ENCODE measurements at places on chromosomes 2 and 18.

DNA sequence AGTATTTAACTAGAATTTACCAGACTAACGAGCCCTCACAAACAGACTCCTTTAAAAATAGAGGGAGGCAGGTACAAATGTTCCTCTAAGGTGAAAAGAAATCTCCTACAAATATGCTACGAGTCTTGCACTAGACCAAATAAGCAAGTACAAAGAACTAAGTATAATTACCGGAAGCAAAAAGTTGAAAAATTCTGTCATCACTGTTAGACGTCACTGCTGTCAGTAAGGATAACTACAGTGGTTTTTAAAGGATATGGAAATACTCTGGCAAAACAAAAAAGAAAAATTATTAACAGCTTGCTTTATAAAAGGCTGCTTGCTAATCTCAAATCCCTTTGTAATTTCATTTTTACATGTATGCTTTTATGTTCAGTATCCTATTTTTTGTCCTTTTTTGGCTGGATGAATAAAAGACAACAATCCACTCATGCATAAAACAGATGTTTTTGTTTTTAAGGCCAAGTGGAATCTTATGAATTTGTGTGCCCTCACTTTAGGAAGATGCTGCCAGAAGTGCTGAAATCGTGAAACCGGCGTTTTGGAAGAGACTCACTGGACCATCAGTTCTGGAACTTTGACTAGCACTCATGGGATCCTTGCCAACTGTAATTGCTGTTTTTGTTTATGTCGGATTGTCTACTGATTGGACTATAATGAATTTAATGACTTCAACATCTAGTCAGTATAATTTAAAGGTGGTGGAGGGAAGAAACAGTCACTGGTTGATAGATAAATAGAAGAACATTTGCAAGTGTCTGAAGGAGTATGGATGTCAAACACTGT, 6.7 kb downstream of the ZNF521 start:
- DNase-seq, result no peak

- DNase-seq, result no peak
Observed at GRCh38 chr2:215746226-215746886, 267.0 kb downstream of the MREG start.

DNA sequence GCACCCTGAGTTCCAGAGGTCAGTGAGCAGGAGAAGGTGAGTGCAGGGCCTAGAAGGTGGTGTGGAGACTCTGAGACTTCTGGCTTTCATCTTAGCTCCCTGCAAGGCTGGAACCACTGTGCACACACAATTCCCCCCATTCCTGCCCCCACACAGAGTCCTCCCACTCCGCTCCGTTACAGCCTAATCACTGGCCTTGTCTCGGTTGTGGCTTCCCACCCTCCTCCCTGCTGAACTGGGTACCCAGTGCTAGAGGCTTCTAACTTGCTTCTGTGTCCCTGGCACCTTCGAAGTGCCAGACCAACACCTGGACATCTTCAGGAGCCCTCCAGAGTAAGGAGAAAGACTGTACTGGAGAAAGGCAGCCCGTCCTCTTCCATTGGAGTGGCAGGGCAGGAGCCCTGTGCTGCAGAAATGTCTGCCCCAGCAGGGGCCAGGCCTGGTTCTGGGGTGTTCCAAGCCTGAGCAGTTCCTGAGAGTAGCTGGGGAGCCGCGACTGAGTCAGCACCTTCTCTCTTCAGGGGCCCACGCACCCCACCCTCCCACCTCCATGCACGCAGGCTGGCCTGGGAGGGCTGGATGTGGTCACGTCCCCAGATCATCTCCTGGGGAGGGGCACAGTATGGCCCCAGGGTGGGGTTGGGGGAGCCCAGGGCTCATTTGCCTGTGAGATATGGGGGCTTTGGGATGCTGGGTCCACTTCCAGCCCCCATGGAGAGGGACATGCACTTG, 23.4 kb downstream of the CROCC2 start:
- no peak for DNase-seq

GRCh38 chr2:74620671-74621070, 27.5 kb downstream of the M1AP start:
- DNase-seq, result no peak

GRCh38 chr2:237616734-237617586, 10.4 kb upstream of the LRRFIP1 start:
- peak; percentile 78 for DNase-seq

DNA sequence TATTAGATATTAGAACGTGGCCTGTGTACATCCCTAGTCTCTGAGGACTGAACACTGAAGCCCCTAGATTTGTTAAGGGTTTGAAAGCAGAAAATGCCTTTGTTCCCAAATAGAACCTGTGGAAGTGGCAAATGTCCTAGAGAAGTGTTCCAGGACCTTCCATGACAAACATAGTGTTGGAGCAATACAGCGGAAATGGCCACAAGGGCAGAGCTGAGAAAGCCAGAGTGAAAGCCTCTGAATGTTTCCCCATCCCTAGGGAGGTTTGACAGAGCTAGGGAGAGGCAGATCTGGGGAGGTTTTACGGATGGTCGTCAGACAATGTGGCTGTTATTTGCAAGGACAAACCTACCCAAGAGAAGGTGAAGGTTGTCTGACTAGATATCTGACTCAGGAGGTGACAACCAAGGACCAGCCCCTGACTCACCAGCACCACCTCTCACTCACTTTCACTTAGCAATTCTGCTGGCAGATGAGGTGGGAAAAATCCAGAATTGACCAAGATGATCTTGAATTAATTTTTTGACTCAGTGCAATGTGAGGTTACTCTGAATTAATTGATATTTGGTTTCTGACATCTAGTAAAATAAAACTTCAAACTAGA, 24.1 kb downstream of the RBM43 start:
- DNase-seq, result no peak

GRCh38 chr18:58026395-58026794, 17.6 kb upstream of the NEDD4L start:
- no peak for DNase-seq

- DNase-seq, result no peak
Observed at GRCh38 chr2:181685150-181685688, 4.9 kb upstream of the NEUROD1 start.

- no peak for DNase-seq
Observed at GRCh38 chr2:48854681-48855080, 99.2 kb upstream of the LHCGR start.

- peak; percentile 82 for DNase-seq
Observed at GRCh38 chr2:23351388-23352141, 33.4 kb upstream of the KLHL29 start.

DNA sequence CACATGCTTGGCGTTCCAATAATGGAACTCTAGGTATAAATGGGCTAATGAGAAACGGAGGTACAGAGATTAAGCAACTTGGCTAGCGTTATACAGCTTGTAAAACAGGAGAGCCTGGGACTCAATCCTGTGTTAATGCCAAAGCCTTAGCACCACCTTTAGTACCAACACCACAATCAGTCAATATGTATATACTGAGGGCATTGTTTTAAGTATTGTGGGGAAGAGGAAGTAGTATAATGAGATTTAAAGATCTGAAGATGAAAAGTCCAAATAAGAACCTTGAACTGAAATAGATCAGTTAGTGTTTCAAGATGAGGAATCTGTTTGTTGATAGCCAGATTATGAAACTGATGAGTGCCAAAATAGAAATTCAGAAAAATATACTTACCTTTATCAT, 8.1 kb downstream of the MARS2 start:
- no peak for DNase-seq

DNA sequence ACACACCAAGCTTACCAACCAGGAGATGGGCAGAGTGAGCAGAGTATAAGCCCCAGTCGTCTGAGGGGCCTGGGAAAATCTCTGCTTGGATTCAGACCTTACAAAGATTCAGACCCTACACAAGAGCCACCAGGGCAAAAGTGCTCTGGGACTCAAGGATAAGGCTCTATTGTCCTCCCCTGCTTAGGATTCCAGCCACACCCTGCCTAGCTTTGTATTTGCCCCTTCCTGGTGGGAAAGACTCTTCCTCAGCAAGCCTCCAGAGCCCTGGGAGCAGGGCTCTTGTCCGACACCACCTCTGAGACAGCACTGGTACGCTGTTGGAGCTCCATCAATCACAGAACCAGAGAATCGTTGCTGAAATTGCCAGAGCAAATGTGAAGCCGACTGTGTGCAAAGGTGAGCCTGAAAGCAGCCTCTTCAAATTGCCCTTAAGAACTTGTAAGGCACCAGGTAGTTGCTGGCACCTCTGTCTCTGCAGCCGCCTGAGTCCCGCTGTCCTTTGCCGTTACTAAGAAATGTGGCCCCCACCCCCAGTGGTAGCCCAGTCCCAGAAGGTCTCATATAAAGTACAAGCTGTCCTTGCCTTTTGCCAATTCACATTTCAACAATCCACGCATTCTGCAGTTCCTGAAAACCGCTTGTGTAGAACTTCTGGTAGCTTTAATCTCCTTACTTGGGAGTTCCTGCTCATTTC, 148.7 kb downstream of the CTIF start:
- no peak for DNase-seq

DNA sequence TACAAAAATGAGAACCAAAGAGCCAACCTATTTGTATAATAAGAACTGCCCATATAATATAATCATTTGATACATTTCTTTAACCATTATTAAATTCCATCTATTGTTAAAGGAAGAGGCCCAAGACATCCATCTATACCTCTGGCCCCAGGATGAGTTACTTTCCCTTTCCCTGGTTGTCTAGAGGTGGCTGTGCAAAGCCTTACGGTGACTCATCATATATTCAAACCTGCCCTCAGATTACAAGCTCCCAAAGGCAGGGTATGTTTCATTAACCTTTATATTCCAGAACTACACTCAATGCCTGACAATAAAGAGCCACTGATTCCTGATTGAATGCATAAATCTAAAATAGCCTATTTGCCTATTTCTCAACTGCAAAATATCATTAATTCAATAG, 105.8 kb upstream of the PID1 start:
- DNase-seq, result no peak

GRCh38 chr2:80499095-80499494, 194.5 kb upstream of the LRRTM1 start:
- peak; percentile 5 for DNase-seq

DNA sequence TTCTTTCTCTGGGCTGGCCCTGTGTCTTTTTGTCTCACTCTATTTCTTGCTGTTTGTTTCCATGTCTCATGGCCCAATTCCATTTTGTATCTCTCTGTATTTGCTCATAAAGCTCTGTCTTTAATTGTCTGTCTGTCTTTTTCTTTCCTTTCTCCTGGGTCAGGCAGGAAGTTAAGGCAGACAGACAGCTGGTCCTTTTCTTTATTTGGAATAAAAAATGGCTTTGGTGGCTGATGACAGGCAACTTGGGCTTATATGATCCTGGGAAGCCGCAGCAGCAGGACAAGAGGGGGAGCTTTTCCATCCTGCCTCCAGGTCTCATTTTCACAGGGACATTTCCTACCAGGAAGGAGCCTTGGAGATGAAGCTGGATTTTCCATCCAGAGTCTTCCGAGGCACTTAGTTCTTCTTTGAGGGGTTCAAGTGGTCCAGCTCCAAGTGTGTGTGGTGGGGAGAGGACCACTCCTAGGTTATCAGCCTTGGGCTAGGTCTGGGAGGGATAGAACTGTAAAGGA, 138.7 kb downstream of the TDRD15 start:
- DNase-seq, result no peak

- DNase-seq, result no peak
Observed at GRCh38 chr2:160373666-160374065, 119.9 kb downstream of the RBMS1 start.

DNA sequence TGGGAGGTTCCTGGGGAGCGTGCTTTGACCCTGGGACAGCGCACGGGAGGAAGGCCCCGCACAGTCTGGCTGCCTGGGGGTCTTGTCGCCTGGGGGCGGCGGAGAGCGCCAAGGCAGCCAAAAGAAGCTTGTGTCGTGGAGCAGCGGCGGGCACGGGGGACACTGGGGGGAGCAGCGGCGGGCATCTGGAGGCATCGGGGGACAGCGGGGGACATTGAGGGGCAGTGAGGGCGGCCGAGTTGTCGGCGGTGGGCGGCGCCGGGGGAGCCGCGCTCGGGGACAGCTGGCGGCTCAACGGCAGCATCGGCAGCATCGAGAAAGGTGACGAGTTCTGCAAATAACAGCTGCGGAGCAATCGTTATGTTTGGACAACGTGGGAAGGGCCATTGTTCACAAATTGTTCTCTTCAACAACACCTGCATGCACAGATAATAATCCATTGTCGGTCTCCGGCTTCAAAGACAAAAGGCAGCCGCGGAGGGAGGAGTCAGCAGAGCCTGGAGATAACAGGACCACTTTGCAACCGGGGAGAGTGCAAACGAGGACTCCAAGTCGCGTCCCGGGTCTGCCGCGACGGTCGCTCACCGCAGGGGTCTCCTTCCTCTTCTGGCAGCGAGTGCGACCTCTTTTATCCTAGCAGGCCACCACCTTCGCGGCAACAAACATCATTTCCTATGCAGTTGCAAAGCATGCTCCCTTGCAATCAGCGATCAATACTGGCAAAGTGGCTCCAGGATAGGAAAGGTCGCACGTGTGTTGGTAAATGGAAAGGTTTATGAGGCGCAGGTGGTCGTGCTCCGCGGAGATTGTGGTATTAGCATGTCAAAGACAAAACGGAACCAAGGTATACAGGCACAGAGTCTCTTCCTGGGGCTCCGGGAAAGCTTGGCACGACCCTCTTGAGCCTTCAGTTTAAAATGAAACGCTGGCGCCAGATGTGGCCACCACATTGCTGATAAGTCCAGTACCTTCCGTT, 132.3 kb upstream of the DLX2 start:
- no peak for DNase-seq

GRCh38 chr2:188819792-188820191, 154.4 kb upstream of the COL3A1 start:
- DNase-seq, result no peak

- no peak for DNase-seq
Observed at GRCh38 chr18:9714266-9715087, 6.4 kb downstream of the RAB31 start.

DNA sequence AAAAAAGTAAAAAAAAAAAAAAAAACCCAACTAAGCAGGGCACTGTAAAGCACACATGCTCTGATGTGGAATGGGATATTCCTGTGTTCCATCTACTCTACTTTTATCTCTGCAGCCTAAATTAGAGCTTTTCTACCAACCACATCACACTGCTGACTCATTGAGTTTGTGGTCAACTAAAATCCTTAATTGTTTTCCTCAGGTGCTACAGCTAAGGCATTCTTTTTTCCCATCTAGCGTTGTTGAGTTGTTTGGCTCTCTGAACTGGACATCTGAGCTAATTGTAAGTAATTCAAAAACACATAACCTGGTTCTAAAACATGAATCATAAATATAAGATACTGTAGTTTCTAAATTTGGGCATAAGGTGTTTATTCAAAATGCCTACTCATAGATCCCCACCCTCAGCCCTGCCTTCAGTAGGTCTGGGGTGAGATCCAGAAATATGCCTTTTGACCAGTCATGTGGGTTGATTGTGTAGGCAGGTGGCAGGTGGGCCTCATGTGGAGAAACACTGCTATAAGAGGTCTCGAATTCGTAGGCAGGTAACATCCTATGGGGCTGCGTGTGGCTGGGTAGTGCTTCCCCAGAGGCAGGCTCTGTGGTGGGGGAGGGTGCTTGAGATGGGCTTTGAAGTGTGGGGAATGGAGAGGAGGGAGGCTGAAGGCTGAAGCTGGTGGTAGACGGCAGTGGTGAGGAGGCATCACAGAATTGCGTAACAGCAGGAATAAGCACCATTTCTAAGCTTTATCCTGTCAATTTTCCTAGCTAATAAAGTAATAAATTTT, 27.2 kb downstream of the ANKRD29 start:
- DNase-seq, result no peak

Data from forelimb muscle (tissue), 1 donor.